ENCODE measurements at places on chromosomes 16 and 17.
A peak's percentile ranks its signal among the peaks of the same experiment; 100 is the strongest.

DNA sequence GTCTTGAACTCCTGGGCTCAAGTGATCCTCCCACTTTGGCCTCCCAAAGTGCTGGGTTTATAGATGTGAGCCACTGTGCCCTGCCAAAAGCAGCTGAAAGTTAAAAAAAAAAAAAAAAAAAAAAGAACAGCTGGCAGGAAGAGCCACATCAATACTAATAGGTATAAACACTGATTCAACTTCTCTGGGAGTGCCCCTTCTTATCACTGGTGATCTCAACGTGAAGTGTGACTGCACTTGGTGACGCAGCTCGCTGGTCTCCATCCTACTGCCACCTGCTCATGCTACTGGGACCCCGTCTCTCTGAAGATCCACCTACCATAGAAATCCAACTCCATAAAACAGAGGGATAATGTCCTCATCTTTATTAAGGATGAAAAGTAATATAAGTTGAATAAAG lies 40.8 kb downstream of the RNF157 start:
- DNase-seq, result peak; percentile 42

DNA sequence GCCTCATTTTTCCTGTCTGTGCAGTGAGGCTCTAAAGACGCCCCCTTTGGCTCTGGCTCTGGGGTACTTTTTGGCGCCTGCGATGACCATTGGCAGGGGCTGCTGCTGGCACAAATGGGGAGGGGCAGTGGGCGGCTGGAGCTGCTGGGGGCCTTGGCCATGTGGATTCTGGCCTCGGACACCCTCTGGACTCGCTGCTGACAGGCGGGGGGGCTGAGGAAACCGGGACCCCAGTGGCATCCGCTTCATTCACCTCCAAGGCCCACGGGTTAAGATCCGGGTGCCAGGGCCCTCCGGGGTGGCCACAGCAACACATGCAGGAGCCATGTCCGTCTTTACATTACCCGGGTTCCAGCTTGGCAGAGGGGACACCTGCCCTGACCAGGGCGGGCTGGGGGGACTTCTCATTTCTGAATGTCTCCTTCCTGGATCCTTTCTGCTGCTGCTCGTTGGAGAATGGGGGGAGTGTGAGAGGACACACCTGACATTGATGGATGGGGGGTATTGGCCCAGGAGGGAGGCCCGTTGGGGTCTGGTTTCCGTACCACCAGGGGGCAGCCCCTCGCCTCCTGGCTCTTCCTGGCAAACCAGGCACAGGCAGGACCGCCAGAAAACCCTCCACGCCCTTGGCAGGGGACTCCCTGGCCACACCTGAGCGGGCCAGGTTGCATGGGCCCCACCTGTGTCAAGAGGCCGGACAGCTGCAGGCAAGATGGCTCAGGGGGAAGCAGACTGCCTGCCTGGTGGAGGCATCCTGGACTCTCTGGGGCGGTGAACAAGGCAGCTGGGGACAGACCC lies 21.8 kb downstream of the GSE1 start:
- no peak for DNase-seq

DNA sequence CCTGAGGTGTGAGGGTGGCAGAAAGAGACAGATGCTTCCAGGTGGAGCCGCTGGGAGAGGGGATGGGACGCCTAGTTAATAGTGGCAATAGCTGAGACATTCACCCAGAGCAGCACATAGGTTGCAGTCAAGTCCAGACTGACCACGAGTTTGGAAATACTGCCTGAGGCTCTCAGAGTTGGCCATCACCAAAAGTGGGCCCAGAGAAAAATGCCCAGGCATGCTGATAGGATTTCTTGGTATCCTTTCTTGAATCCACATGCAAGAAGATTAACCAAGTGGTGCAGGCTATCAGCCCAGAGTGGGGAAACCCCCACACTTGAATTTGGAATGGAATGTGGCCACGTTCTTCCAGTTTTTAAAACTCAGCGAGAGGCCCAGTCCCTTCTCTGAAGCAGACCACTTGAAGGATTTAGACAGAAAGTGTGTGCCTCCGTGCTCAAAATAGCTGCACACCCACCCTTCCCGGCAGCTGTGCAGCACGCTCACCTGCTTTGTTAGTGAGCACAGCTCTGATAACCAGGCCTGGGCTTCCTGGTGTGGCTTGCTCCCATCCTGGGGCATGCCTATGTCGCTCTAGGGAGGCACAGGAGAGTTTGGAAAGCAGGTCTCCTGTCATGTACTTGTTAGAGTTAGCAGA lies 35.7 kb downstream of the PLD6 start:
- no peak for DNase-seq

DNA sequence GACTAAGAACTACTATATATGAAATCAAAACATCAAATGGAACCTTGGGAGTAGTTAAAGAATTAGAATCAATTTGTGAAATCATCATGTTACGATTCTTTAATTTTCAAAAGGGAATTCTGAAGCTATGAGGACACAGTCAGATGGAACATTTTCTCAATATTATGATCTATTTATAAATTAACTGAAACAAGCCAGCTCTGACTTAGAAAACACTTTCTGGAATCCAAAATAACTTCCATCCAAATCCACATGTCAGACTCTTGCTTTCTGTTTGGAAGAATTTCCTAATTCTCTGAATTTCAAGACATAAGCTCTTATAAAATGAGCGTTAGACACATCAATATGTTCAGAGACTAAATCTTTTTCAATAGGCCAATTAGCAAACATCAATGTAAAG lies 737.7 kb upstream of the SOX9 start:
- no peak for DNase-seq

DNA sequence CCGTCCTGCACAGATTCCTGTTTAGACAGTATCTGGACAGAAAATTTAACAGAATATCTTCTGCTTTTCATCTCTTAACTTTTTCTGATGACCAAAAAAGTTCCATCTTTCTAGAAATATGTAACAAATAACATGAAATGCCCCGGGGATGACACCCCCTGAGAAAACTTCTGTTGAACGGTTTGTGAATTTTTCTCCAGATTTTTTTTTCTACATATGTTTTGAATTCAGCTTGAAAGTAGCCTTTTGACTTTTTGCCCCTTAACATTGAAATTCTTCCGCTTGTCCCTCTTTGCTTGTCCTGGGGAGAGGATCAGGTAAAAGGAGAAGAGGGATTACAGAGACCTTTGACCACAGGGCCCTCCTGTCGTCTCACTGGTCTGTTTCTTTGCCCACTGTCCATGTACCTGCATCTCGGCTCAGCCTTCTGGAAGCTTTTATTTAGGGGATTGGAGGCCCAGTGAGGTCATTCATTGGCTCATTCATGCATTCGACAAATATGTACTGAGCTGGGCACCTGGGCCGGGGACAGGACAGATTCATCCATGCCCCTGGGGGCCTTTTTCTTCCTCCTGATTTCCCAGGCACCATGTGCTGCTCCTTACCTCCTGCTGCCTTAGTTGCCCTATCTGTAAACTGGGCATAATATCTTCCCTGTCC lies 19.6 kb upstream of the CPNE2 start:
- no peak for DNase-seq

GRCh38 chr17:78779850-78780249 lies 2.2 kb downstream of the CYTH1 start:
- DNase-seq, result peak; percentile 48

DNA sequence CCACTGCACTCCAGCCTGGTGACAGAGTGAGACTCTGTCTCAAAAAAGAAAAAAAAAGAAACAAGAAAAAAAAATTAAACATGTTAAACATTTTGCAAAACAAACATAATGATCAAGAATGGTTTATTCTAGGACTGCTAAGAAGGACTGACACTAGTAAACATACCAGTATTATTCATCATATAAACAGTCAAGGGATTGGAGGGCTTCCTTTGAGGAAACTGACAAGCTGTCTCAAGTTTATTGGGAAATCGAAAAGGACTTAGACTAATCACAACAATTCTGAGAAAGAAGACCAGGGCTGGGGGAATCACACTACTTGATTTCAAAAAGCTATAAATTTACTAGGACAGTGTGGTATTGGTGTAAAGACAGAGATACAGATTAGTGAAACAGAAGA lies 75.5 kb downstream of the MYH10 start:
- DNase-seq, result no peak

DNA sequence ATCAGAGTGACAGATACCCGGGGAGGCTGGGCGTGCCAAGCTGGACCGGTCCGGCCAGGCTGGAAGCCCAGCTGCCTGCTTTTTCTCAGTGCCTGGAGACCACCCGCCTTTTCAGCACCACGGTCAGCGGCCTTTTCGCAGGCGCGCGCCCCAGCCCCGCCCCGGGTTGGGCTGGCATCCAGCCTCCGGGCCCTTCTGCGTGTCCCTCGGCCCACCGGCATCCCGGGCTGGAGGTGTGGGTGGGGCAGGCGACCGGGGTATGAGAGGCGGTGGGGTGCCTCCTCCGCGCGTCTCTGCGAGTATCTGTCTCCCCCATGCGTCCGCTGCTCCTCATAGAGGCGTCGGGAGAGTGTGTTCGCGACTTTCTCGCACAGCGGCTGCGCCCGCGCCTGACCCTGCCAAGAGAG lies 102.5 kb downstream of the MRM1 start:
- DNase-seq, result peak; percentile 33

- no peak for DNase-seq
Measured at GRCh38 chr17:17848311-17849082, 11.7 kb upstream of the SREBF1 start.

DNA sequence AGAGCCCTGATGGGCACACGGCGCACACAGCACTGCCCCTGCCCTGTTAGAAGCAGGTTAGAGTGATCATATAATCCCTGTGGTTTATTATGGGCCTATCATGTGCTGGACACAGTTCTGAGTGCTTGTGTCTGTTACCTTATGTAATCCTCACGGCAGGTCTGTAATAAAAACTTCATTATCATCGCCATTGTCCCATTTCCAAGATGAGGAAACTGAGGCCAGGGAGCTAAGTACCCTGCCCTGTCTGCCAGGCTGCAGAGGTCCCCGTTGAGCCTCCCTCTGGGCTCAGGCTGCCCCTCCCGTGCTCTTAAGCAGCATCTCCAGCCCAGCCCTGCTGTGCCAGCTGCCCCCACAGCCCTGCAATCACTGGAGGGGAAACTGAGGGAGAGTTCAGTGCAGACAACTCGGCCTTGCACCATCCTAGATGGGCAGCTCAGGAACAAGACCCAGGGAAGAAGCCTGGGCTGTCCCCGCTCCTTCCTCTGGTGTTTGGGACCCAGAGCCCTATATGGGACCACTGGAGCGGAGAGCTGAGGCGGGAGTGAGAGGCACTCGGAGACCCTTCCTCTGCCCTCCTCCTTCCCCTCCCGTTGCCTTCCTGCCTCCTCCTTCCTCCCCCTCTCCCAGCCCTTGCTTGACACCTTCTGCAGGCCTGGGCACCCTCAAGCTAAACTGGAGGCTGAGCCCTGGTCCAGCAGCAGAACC lies 42.0 kb downstream of the WNT3 start:
- no peak for DNase-seq

DNA sequence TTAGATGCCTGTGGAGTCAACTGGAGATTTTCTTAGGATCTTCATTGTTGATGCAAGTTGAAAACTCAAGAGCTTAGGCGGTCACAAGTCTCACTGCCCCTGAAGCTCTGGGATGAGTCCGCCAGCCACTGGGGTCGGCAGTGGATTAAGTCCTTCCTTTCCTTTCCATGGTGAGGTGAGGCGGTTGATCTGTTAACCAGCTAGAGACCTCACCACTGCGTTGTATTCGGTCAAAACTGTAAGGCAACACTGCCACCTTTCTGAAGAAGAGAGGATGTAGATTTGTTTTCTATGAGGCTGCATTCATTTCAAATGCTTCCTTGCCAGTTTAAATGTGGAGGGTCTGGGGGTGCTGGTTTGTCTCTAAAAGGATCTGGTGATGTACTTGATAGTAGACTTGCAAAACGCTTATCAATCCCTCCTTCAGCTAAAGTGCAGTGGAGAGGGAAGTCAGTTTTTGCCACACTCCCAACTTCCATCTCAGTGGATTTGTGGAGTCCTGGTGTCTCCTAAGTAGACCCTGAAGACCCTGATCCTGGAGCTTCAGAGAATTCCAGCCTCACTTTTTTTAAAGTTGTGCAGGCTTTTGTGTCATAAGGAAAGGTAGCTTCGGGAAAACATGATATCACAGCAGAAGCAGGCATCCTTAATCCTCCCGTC lies 1.7 kb downstream of the MYOCD start:
- DNase-seq, result no peak

DNA sequence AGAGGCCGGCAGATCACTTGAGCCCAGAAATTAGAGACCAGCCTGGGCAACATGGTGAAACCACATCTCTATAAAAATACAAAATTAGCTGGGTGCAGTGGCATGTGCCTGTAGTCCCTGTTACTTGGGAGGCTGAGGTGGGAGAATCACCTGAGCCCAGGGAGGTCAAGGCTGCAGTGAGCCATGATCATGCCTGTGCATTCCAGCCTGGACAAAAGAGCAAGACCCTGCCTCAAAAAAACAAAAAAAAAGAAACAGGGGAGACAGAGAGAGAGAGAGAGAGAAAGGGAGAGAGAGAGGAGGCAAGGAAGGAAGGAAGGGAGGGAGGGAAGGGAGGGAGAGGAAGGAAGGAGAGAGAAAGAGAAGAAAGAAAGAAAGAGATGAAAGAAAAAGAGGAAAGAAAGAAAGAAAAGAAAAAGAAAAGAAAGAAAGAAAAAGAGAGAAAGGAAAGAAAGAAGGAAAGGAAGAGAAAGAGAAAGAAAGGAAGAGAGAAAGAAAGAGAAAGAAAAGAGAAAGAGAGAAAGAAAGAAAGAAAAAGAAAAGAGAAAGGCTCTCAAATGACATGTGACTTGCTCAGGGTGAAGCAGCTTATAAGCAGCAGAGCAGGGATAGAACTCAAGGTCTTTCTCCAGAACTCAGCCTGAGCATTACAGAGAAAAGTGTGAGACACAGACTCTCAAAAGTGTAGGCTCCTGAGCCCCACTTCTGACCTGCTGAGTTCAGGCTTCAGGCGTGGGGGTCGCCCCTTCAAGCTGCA lies 15.5 kb downstream of the CX3CL1 start:
- DNase-seq, result no peak

- no peak for DNase-seq
Measured at GRCh38 chr16:1895068-1895467, 23.1 kb upstream of the MEIOB start.

DNA sequence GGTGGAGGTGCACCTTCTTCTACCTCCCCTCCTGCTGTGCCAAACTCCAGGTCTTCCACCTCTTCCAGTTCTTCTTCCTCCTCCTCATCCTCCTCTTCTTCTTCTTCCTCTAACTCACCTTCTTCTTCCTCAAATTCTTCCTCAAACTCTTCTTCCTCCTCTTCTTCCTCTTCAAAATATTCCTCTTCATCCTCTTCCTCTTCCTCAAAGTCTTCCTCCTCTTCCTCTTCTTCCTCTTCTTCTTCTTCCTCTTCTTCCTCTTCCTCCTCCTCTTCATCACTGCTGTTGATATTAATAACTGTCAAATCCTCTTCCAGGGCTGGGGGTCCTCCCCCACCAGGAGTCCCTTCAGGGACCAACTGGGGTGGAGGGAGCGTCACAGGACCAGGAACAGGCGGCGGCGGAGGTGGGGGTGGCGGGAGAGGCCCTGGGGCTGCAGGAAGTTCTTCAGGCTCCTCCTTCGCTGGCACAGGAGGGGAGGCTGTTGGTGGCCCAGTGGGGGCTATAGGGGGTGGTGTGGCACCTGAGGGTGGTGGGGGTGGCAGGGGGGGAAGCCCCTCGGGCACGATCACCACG lies 30.7 kb upstream of the ALOX15 start:
- no peak for DNase-seq

- no peak for DNase-seq
Measured at GRCh38 chr17:42413464-42414040, 9.5 kb downstream of the CAVIN1 start.

- DNase-seq, result no peak
Measured at GRCh38 chr17:34797720-34798119, 163.5 kb downstream of the CCT6B start.
